ENCODE measurements at places on chromosomes 2 and 18.

DNA sequence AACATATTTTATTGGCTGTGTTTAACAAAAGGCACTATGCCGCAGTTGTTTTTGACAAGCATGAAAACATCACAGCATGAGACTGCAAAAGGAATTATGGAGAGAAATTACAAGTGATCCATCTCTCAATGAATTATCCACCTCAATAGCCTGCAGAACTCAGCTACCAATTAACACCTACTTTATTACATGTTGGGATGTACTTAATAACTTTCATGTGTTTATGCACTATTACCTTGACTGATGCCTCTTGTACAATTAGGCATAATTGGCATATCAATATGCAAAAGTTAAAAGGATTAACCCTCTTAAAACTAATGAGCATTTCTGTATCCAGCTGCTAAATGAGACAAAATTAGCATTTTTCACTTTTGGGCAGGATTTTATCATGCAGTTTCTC, 27.8 kb downstream of the ARHGAP15 start:
- DNase-seq = no peak

GRCh38 chr2:84899304-84900204, 5.9 kb upstream of the TMSB10 start:
- no peak for DNase-seq

DNA sequence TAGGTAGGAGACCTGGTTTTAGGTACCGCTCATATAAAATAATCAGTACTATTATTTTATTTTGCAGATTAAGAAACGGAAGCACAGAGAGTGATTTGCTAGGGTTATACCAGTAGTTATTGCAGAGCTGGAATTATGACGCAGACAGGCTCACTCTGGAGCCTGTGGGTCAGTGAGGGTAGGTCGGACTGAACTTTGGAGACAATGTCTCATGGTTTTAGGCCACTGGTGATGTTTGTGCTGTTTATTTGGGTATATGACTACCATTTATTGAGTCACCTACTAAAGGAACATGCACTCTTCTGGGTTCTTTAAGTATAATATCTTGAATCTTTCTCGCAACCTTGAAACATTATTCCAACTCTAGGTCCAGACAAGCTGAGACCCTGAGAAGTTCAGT, 33.5 kb upstream of the IL1R1 start:
- no peak for DNase-seq

DNA sequence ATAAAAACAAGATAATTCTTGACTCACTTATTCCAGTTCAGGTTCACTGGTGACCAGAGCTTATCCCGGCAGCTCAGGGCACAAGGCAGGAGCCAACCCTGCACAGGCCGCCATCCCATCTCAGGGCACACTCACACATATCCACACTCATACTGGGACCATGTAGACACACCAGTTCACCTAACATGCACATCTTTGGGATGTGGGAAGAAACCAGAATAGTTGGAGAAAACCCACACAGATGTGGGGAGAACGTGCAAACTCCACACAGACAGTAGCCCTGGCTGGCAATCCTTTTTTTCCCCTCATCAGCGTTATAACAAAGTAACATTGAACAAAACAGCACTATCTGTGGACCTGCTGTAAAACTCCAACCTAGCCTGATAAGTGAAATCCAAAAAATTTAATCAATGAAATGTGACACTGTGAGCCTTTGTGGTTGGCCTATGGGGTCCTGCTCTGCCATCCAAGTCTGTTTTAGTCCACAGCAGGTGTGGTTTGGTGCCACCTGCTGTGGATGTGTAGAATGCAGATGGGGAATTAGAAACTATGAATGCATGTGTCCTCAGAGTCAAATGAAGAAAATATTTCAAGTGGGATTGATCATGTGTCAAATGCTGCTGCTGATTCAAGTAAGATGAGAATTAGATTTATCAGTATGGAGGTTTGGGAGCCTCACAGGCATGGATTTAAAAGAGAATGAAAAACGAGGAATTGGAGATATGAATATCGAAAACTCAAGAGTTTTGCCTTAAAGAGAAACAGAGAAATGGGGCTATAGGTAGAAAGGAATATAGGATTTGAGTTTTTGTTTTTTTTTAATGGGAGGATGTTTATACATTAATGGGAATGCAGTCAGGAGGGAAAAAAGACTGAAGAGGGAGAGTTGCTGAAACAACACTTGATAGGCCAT, 47.0 kb downstream of the UGP2 start:
- DNase-seq = peak; percentile 32

GRCh38 chr2:231355508-231356465, 39.7 kb upstream of the B3GNT7 start:
- no peak for DNase-seq
